Heart left ventricle (tissue), 16 donors: ENCODE measurements at places on chromosomes 1 and 21.

GRCh38 chr1:67978890-67979516 lies 71.4 kb downstream of the DIRAS3 start:
- no peaks in the 10 kb centered on the region for H3K36me3 ChIP-seq
- no peak overlapping the region for H3K27ac ChIP-seq
- H3K27me3 ChIP-seq: no peaks in the 10 kb centered on the region
- DNase-seq: no peak
- no peak overlapping the region for H3K4me3 ChIP-seq

GRCh38 chr1:64019818-64020217 lies 183.6 kb upstream of the UBE2U start:
- H3K4me1 ChIP-seq: peaks cover 20% of the 10 kb centered on the region
- H3K4me3 ChIP-seq: peak overlapping the region; percentile 12
- no peak for DNase-seq
- H3K27me3 ChIP-seq: no peaks in the 10 kb centered on the region
- peak overlapping the region; percentile 31 for H3K27ac ChIP-seq
- H3K36me3 ChIP-seq: no peaks in the 10 kb centered on the region

- no peaks in the 10 kb centered on the region for H3K36me3 ChIP-seq
- H3K4me3 ChIP-seq: no peak overlapping the region
- H3K27me3 ChIP-seq: no peaks in the 10 kb centered on the region
- H3K4me1 ChIP-seq: no peaks in the 10 kb centered on the region
- no peak for DNase-seq
Observed at GRCh38 chr1:233107130-233107660, 156.8 kb downstream of the NTPCR start.

GRCh38 chr1:88168126-88168525 lies 515.9 kb upstream of the PKN2 start:
- no peak overlapping the region for H3K27ac ChIP-seq
- DNase-seq: no peak
